ENCODE measurements at places on chromosomes 12 and 14.

- DNase-seq, result no peak
Measured at GRCh38 chr12:46356655-46357437, 15.7 kb downstream of the SLC38A2 start.

DNA sequence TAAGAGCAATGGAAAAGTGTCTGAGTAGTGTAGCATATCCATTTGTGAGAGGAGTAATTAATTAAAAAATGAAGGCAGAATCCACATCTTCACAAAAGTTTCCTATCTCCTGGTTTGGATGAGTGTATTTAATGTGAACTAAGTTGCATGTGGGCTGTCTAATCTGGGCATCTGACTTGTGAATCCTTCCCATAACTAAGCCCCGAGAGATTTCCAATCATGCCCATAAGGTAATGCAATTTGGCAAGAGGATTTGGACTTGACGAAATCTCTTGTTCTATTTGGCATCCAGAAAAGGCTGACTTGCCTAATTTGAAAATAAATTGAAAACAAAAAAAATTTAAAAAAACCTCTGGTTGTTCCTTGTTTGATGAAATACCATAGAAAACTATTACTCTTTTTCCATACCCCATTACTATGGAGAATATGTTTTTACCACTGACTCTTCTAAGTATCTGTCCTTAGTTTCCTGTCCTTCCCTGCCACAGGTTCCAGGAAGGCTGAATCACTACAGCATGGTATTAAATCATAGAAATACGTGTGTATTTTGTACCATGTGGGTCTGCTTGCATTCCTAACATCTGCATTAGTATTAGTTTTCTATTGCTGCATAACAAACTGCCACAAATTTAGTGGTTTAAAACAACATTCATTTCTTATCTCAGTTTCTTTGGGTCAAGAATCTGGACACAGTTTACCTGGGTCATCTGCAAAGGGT lies 48.4 kb downstream of the ETV6 start:
- DNase-seq, result no peak

- no peak for DNase-seq
Measured at GRCh38 chr12:29486972-29487371, 10.5 kb downstream of the OVCH1 start.

DNA sequence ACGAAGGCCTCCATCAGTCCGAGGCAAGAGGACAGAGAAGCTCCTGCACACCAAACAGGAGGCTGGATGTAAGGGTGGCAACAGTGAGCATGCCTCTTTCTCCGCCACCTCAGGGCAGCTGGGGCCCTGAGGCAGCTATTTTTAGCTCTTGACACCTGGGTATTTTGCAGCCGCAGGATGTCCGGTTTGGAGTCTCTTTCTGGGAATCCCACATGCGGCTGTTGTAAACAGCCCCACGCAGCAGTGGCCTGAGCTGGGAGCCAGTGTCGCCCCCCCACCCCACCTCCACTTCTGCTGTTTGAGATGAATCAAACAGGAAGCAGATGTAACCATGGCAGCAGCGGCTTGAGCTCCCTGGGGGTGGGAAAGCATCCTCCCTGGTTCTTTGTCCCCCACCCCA lies 11.7 kb downstream of the HDAC7 start:
- DNase-seq, result peak; percentile 69

- DNase-seq, result no peak
Measured at GRCh38 chr12:99695050-99695449, 47.5 kb downstream of the GARIN6 start.

DNA sequence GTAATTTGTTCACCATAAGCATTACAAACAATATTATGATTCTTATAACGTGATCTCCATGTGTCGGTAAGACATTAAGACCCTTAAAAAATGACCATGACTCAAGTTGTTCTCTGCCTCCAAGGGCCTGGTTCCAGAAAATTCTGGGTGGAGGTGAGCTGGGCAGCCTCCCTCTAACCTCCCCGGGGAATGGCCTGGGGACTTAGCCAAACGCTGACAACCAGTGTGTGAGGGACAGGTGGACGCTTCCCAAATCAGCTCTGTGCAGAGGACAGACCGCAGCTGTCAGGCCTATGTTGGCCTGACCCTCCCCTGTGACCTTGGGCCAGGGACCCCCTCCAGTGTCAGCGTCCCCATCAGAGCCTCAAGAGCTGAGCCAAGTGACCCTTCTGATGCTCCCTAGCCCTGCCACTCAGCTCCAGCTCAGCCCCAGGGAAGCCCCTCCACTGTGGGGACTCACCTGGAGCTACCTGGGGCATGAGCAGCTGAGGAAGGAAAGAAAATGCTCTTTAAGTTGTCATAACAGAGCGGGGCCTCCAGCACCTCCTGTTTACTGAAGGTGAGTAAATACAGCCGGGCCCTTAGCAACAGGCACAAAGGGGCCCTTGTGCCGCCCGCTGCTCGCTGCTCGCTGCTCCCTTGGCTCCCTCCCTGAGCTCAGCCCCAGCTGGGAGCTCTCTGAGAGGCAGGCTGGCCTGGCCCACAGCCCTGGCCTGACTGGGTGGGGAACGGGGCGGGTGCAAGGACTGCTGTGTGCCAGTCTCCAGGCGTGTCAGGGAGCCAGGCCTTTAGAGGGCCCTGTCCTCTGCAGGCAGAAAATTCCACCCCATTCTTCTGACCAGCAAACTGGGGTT lies 116.6 kb downstream of the CALM1 start:
- DNase-seq, result no peak

- no peak for DNase-seq
Measured at GRCh38 chr14:60722107-60722356, 2.1 kb downstream of the SIX4 start.

DNA sequence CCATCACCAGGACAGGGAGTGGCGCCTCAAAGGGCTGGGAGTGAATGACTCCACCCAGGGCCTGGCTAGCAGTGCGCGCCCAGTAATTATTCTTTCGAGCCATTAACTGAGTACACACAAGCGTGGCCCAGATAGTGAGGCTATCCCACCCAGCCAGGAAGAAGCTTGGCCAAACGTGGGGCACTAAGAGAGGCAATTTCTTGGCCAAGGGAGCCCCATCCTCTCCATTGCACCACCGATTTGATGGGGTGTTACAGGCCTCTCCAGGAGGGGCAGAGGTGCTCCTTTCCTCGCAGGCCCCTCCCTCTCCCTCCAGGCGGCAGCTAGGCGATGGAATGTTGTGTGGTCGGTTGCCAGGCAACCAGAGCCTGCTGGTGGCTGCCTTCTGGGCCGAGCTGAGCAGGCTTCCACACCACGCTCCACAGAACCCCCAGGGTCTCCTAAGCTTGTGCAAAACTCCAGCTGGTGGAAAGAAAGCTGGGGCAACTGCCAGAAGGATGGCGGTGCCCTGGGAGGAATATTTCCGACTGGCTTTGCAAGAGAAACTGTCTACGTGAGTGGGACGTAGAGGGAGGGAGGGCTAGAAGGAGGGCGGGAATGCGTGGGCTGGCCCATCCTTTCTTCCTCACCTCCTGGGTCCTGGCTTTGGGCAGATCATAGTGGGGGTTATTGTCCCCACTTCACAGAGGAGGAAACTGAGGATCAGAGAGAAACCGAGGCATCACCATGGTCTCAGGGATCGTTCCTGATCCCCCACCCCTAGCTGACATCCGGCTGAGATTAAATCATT lies at the start of gene CFAP73:
TSS of gene CFAP73 (plus strand) at position 364 of the 790 bp plus-strand sequence. CDS start at position 498, 134 bp downstream.
- no peak for DNase-seq

GRCh38 chr14:79246173-79246572 lies 965.1 kb downstream of the DIO2 start:
- no peak for DNase-seq

DNA sequence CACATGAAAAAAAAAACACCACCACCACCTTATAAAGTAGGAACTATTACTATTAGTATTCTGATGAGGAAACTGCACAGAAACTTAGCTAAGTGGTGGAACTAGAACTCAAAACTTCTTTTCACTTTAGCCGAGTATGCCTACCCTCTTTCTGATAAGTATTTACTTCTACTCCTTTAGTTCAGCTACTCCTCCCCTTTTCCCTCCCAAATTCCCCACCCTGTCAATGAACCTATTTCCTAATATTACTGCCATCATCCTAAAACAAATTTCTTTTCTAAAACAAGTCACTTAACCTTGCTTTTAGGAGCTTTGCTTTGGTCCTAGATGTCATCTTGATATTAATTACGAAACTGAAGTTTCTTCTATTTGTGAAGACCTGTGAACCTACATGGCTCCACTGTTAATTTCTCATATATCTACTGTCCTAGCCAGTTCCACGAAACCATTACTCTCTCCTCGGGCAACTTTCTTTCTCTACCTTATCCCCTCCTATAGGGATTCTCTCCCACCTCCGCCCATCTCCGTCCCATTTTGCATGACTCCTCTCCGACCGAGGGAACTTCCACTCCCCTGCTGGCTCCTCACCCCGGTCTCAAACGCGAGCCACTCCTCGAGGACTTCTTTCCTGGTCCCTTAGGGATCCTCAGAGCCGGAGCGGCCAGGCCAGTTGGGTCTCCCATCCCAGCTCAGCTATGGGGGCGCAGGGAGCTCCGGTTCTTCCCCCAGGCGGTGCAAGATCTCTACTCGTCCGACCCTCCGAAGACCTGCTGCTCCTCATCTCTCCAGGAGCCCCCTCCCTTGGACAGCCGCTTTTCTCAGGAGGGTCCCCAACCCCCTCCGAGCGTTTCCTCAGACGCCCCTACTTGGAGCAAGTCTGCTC lies 1.1 kb downstream of the NUMB start:
- DNase-seq, result peak; percentile 42

DNA sequence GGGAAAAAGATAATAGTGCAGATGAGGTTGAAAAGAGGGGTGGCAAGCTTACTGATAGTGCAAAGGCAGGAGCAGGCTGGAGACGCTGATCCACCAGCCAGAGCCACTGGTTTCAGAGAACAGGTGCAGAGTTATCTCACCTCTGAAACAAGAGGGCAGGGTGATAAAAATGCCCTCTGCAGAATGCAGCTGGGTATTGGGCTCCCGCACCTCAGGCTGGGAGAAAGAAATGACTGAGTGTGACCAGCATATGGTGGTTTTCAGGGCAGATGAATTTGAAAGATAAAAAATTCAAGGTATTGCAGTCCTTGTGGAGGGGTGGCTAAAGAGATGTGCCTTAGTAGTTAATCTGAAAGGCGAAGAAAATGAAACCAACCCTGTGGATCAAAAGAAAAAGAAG lies 2.9 kb upstream of the TMEM30B start:
- no peak for DNase-seq

GRCh38 chr14:28758885-28759652 lies 7.5 kb upstream of the FOXG1 start:
- DNase-seq, result no peak

DNA sequence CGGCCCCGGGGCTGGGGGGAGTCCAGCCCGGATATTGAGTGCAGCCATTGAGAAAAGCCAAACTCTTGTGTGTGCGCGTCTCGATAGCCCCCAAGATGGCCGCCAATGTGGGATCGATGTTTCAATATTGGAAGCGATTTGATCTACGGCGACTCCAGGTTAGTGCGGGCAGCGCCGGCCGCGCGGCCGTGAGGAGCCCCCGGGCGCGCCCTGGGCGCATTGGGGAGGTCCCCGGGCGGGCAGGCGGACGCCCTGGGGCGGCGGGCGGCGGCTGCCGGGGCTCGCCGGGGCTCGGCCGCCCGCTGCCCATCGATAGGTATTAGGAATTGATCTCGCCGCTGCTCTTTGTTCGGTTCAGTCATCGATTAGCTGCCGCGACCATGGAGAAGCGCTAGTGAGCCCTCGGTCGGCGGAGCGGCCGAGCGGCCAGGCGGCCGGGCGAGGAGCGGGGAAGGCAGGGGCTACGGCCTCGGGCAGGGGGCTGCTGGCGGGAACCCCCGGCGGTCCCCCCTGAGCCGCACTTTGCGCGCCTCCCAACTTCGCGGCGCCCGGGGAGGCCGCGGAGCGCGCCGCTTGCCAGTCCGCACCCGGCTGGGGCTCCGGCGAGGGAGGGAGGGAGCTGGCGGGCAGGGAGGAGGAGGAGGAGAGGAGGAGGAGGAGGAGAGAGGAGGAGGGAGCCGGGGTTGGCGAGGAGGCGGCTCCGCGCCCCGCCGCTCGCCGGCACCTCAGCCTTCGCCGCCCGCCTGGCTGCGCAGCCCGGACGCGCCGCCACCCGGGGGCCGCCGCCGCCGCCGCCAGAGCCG lies 113.9 kb upstream of the MYL2 start:
- peak; percentile 37 for DNase-seq

DNA sequence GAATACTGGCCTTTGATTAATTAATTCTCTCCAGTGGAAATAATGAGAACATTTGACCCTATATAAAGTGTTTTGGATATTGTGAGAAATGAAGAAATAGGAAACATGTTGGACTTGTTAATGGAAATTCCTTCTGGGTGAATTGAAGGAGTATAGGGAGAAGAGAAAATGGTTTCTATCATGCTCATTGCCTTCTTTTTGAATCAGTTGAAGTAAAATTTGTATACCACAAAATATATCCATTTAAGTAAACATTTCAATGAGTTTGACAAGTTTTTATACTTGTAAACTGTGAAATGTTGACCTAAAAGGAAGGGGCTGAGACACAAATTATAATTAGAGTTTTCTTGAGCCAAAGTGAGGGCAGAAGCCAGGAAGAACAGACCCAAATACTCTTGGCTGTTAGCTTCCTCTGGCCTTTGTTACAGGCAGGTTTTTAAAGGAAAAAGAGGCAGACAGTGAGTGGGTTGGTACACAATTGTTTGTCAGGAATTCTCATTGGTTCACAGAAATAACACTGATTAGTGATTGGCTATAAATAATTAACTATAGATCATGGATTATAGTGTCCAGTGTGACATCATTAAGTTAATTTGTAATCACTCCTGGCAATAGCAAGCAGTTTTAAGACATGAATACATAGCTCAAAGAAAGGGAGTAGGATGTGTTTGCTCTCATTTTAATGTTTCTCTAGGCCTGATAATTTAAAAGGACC lies 826 bp downstream of the ZNF705A start:
- DNase-seq, result no peak

GRCh38 chr14:91230397-91231035 lies 14.0 kb downstream of the GPR68 start:
- no peak for DNase-seq

- no peak for DNase-seq
Measured at GRCh38 chr12:53051058-53051880, 1.4 kb downstream of the TNS2 start.

DNA sequence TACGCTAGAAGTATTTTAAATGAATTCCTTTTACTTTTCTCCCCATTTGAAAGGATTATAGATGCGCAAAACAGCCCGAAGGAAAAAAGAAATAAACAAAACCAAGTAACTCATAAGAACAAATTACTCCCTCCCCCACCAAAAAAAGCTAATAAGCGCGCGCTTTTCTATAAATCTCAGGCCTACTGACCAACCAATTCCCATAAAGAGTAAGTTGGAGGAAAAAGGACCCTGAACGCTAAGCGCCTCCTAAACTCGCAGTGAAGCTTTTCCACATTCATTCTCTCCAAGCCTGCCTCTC lies 588 bp downstream of the MBIP start:
- DNase-seq, result no peak

GRCh38 chr12:234891-235415 lies 21.0 kb upstream of the SLC6A12 start:
- DNase-seq, result no peak

- DNase-seq, result no peak
Measured at GRCh38 chr12:126676434-126676833, 1590.5 kb upstream of the TMEM132C start.

- DNase-seq, result peak; percentile 49
Measured at GRCh38 chr12:116599285-116600136, 40.3 kb downstream of the MAP1LC3B2 start.

DNA sequence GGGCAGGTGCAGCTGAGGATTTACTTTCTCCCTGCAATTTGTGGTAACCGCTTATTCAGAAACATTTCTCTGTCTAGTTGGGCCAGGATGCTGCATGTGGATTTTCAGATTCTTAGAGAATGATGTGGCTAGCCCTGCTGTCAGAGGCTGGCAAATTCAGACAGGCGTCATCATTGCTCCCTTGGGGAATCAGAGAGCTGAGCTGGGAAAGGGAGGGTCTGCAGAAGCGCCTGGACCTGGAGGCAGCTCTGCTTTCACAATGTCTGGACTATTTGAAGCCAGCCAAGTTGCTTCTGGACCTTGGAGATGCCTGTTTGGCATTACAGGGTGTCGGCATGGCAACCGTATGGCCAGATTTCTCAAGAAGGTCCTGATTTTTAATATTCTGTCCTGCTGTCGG lies 3.4 kb downstream of the GALNT16 start:
- DNase-seq, result no peak

All from GM06990 (cell line).